Naive thymus-derived CD8-positive, alpha-beta T cell (primary cell): ENCODE measurements at places on chromosomes 1 and 21.

- DNase-seq = peak; percentile 28
Observed at GRCh38 chr1:48793863-48794262, 17.2 kb upstream of the BEND5 start.

- no peak for DNase-seq
Observed at GRCh38 chr1:60129911-60130310, 56.3 kb upstream of the C1orf87 start.

GRCh38 chr1:5907966-5908365, 84.3 kb downstream of the NPHP4 start:
- no peak for DNase-seq

- DNase-seq = no peak
Observed at GRCh38 chr1:202133496-202133895, 10.8 kb downstream of the GPR37L1 start.

DNA sequence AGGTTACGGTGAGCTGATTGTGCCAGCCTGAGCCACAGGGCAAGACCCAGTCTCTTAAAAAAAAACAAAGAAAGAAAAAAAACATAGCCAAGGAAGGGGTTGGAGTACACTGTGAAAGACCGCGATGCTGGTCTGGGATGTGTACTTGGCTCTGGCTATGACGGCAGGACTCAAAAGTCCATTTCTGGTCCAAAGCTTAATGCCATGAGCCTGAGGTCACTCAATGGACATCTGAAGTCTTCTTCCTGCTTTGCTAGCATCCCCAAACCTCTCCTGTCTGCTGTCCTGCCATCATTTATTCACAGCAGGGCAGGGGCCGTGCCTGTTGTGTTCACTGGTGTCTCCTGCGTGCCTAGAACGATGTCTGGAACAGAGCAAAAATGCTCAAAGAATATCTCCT, 1.5 kb upstream of the ARHGEF10L start:
- DNase-seq = no peak

DNA sequence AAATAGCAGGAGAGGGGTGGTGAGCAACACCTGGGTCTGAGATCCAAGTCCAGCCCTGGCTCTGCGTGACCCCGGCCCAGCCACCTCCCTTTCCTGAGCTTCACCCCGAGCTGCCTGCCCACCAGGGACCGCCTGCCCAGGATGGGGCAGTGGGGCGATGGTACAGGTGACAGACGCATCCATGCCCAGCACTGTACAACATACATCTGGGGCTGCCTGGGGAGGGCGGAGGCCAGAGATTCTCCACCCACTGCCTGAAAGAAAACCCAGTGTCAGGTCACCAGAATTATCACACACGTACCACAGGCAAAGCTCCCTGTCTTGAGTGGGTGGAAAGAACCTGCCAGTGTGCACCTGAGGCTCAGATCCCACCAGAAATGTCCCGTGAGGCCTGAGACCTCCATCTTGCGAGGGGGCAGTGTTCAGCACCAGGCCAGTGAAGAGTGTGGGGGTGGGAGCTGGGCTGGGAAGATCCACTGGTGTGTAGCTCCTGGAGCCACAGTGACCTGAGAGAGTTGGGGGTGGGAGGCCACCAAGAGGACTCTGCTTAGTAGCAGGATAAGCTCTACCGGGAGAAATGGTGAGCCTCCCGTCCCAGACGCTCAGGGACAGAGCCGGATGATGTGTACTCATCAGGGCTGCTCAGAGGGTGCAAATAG, 81.5 kb downstream of the DMRTB1 start:
- DNase-seq = no peak

GRCh38 chr1:160707236-160708064, 4.2 kb downstream of the CD48 start:
- no peak for DNase-seq

- DNase-seq = no peak
Observed at GRCh38 chr1:223670458-223671159, 5.1 kb upstream of the CAPN8 start.

- no peak for DNase-seq
Observed at GRCh38 chr1:111085676-111086075, 54.2 kb downstream of the DRAM2 start.

GRCh38 chr1:121519042-121519755, 334.4 kb downstream of the SRGAP2C start:
- DNase-seq = peak; percentile 76

- no peak for DNase-seq
Observed at GRCh38 chr21:46636550-46637285, 1.2 kb downstream of the PRMT2 start.

DNA sequence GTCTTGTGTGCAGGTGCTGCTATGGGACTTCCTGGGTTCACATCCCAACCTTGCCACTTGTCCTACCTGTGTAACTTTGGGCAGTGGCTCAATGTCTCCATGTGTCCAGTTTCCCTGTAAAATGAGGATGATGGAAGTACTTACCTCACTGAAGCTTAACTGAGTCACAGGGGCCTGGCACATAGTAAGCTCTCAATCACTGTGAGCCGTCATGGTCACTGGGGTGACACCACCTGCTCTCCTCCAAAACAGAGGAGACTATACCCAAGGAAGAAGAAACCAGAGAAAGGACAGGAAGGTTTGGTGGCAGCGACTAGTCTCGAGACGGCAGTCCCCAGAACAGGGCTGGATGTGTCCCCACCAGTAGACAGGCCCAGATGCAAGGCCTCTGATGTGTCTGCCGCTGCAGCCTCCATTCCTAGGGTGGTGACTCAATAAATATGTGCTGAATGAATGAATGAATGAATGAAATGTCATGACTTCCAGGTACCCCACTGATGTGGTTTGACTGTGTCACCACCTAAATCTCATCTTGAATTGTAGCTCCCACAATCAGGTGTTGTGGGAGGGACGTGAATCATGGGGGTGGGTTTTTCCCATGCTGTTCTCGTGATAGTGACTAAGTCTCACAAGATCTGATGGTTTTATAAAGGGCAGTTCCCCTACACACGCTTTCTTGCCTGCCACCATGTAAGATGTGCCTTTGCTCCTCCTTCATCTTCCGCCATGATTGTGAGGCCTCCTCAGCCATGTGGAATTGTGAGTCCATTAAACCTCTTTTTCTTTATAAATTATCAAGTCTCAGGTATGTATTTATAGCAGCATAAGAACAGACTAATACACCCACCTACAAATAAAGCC, 13.0 kb upstream of the LRP8 start:
- DNase-seq = no peak

- no peak for DNase-seq
Observed at GRCh38 chr1:101781201-101781831, 215.4 kb downstream of the OLFM3 start.

- DNase-seq = no peak
Observed at GRCh38 chr1:201063145-201063544, 39.6 kb upstream of the KIF21B start.

- no peak for DNase-seq
Observed at GRCh38 chr1:211606332-211606913, 27.5 kb upstream of the SLC30A1 start.

DNA sequence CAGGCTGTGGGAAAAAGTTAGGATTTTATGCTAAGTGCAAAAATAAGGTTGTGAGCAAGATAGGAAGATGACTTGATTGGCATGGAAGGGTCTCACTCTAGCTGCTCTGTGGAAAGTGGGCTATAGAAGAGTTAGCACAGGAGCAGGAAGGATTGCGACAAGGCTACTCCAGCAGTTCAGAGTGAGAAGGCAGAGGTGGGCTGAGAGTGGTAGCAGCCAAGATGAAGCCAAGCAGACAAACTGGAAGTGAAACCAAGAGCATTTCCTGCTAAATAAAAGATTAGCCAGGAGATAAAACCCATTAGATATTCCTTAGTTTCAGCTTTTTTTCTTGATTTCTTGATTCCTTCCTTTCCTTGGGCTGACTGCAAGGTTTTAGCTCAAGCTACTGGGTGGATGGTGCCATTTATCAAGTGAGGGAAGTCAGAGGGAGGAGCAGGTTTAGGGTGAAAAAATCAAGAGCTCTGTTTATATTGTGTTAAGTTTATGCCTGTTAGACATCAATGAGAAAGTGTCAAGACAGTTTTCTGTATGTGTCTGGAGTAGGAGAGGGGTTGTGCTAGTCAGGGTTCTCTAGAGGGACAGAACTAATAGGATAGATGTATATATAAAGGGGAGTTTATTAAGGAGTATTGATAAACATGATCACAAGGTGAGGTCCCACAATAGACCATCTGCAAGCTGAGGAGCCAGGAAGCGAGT, 33.1 kb upstream of the ZNF644 start:
- no peak for DNase-seq

DNA sequence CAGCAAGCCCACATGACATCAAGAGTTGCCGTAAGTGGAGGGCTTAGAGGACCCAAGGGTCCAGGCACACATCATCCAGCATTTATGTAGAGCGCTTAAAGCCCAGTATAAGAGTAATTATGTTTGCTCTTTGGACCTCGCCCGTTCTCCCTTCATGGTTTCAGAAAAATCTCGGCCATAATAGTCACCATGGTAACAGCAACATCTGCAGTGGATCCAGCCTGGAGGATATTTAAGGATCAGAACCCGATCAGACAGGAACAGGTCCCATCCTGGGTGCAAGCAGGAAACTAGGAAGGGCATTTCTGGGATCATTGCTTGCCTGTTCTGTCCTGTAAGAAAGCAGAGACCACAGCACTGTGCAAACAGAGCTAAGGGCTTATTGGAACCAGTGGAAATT, 89.9 kb upstream of the KAZN start:
- no peak for DNase-seq

DNA sequence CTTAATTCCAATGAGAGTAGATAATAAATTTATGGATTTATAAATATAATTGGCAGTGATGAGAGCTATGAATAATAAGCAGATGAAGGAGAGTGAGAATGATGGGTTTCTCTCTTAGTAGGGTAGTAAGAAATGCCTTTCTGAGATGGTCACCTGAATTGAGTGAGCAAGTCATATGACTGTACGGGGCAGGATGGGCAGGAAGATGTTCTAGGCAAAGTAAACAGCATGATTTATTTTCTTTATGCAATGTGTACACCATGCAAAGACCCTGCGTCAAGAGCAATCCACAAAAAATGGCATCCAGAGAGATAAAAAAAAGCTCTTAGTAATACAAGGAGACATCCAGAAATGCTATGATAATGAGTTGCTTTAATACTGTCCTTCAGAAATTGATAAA, 409.9 kb downstream of the HLX start:
- DNase-seq = no peak

- no peak for DNase-seq
Observed at GRCh38 chr1:148264374-148265276, 112.5 kb upstream of the NBPF11 start.
